ENCODE measurements at places on chromosomes 11 and 22.

DNA sequence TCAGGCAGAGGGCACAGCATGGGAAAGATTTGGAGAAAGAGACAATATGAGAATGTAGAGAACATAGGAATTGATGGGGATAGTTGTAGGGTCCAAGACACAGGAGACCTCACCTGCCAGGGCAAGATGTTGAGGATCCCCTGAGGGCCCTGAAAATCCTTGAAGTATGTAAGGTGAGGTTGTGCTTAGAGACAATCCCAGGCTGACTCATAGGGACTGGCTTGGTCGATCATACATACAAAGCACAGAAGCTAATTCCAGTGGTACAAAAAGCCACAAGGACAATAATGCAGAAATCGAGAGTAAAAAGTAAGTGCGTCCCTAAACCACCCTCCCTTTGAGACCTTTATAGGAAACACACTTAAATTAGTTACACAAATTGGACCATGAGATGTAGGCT is 468.2 kb downstream of the MIAT start:
- DNase-seq: no peak

DNA sequence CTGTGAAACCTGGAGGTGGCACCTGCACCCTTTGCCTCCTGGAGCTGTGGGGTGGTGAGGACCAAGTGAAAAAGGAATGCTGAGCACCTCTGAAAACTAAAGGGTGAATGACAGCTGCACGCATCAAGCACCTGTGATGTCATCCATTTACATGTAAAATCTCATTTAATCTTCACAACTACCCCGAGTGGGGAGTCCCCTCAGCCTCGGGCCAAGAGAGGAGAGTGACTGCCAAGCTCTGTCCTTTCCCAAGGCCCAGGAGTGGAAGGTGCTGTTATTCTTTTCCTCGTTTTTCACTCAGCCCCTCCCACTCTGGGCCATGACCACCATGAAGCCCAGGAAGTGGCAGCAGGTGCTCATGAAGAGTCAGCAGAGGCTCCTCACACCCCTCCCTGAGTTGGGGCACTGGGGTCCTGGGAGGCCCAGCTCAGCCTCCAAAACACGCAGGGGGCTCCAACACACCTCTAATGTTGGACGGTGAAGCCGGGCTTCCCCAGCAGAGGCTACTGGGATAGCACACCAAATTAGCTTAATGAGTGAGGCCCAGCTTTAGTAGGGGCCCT is 35.7 kb downstream of the NECTIN1 start:
- no peak for DNase-seq

DNA sequence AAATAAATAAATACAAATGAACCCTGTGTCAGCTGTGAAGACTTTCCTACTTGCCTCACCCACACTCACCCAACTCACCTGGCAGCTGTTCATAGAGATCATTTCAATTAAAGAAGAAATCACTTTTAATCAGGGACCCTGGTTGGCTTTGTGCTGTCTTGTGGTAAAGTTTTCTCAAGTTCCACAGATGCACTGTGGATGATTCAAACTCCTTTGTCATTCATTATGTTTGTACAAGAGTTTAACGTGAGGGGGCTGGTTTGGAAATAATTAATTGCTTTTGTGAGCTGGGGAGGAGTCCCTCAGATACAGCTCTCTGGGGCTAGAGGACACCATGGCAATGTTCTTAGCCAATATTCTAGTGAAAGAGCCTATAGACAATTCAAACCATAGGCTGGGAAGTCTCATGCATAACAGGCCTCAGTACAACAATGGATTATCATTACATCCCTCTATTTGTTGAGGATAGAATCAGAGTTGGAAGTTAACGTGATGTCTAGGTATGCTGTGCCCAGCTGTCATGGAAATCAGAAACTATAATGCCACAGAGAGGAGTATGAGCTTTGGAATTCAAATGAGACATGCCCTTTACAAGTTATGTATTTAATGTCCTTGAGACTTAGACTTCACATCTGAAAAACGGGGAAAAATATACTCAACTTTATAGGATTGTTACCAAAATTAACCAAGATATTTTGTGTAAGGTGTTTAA is 698.5 kb downstream of the KCNA4 start:
- DNase-seq: no peak

DNA sequence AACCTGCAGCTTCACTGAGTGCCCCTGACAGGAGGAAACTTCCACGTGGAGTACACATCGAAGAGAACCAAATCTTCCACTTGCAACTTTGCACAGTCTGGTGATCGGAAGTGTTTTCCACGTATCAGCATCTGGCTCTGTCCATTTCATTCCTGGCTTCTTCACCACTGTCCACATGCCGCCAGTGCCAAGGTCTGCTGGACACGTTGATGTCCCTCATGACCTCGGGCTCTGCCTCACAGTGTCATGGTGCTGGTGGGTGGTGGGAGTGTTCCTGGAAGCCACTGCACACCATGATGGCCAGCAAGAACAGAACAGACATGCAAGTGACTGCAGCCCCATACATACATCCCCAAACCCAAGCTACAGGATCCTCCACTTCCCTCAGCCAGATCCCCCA is 48.4 kb downstream of the WNT11 start:
- DNase-seq: no peak

- no peak for DNase-seq
Measured at GRCh38 chr11:12411806-12412727, 34.7 kb downstream of the PARVA start.

DNA sequence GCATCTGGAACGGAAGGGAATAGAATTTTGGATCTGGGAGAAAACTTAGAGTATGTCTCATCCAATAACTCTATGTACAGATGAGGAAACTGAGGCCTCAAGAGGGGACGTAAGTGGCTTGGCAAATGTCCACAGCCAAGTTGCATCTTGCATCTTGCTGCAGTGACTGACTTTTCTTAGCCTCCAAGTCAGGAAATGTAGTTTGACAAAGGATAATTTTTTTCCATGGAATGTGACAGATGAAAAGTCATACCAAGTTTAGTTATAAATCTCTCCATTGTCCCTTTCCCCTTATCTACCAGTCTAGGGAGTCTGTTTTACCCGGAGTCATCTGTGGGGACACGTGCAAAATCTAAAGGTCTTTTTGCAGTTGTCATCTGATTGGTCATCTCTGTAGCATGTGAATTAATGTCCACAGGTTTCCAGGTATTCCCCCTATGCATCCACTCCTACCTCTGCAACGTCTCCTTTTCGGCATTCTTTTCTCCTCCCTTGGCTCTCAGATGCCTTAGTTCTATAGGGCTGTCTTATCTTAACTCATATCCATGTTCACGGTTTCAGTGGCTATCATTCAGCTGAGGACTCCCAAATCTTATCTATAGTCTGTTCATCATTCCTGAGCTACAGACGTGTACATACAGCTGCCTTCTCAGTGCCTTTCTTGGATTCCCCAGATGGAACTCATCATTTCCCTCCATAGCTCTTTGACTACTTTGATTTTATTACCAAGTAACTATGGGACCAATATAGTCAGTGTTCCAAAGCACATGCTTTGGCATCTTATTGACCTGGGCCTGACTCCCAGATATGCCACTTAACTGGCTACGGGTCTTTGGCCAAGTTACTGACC is 139.5 kb upstream of the TIMP3 start:
- DNase-seq: no peak

- DNase-seq: no peak
Measured at GRCh38 chr11:20042811-20043341, 117.4 kb downstream of the DBX1 start.

DNA sequence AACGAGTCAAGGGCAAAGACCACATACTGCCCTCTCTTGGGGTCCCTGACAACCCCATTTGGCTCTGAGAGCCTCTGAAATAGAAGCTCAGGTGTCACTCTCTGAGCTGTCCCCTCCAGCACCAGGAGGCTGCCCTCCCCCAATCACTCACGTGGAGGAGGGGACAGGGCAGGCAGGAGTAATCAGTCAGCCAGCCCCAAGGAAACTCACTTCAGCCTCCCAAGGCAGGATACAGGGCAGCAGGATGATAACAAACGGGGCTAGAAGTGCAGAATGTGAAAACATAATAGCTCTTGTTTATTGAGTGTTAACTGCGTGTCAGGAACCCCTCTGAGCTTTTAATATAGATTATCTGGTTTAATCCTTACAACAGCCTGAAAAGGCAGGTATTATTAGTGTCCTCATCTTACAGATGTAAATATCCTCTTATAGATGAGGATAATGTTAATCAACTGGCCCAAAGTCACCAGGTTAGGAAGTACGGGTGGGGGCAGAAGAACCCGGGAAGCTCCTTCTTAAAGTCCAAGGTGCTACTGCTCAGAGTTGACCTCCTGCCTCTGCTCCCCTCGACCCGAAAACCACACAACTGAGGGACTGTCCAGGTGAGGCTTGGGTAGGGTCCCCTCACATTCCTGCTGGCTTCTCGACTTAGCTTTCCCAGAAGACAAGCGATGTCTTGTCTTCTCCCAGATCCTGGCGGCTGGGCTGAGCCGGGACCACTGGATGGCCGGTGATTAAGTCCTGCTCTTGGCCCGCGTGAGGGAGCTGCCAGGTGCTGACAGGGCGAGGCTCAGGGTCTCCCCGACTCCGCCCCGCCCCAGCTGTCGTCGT is 2.7 kb downstream of the CHRM4 start:
- no peak for DNase-seq

GRCh38 chr11:108498816-108499408 is 728 bp upstream of the POGLUT3 start:
- DNase-seq: no peak

- no peak for DNase-seq
Measured at GRCh38 chr11:115141231-115142114, 362.7 kb downstream of the CADM1 start.

DNA sequence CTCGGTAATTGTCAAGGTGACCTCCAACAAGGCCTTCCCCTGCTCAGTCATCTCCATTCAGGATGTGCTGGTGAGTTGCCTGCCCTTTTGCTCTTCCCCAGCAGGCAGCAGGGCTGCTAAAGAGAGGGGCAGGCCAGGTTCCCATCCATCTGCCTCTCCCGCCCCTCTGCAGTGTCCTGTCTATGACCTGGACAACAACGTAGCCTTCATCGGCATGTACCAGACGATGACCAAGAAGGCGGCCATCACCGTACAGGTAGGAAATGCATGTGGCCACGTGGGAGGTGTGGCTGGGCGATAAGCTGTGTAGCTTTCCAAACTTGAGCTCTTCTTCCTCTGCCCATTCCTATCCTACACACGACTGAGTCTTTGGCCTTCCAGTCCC is 4.0 kb downstream of the SIDT2 start:
- no peak for DNase-seq

- DNase-seq: no peak
Measured at GRCh38 chr11:8713760-8714454, 31.3 kb downstream of the RPL27A start.

DNA sequence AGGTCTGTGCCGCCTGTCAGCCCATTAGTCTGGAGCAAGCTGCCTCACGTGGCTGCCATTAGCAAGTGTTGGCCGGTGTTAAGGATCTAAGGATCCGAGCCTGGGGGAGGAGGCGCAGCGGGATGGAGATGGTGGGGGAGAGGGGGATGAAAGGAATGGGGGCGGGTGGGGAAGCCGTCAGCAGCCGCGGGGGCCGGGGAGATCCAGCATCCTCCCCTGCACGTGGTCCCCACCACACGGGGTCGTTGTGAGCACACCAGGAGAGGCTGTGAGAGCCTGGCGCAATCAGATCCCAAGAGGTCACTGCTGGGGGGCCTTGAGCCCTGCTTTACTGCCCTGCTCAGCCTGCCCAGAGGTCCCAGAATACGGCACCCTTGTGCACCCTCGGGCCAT is 7.3 kb downstream of the CABP7 start:
- DNase-seq: no peak

- DNase-seq: no peak
Measured at GRCh38 chr11:67466962-67467771, 1.9 kb downstream of the TMEM134 start.

DNA sequence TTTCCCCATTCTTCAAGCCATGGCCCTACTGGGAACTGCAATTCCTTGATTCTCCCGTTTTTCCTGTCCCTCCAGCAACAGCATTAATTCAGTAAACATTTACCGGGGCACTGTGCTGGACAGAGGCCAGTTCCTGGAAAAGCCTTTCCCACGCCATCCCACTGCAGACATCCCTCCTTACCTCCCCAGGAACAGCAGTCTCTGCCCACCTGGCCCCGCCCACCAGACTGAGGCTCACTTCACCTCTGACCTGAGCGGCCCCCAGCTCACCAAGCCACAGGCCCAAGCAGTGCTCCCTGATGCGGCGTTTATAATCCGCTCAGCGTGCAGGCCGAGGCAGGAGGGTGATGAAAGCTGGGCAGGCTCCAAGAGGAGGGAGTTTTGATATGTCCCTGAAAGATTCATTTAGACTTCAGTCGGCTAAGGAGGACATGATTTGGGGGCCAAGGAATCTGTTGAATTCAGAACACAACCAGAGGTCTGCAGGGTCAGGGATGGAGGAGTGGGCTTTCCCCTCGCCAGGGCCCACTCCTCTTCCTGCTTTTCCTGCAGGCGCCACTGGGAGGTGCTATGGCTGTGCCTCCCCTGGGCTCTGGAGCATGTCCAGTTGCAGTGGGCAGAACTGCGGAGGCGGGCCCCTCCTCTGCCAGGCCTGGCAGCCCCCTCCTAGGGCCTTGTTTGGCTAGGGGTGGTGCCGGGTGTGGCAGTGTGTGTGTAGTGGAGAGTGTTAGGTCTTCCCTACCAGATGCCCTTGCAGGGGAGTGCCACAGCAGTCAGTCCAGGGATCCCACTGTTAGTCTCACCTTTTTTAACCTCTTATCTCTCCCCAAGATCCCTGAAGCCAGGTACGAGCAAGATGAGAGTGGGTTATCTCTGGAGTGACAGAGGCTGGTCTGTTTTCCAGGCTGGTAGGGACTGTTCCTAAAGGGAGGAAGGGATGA is 1.4 kb upstream of the TAGLN start:
- DNase-seq: no peak

DNA sequence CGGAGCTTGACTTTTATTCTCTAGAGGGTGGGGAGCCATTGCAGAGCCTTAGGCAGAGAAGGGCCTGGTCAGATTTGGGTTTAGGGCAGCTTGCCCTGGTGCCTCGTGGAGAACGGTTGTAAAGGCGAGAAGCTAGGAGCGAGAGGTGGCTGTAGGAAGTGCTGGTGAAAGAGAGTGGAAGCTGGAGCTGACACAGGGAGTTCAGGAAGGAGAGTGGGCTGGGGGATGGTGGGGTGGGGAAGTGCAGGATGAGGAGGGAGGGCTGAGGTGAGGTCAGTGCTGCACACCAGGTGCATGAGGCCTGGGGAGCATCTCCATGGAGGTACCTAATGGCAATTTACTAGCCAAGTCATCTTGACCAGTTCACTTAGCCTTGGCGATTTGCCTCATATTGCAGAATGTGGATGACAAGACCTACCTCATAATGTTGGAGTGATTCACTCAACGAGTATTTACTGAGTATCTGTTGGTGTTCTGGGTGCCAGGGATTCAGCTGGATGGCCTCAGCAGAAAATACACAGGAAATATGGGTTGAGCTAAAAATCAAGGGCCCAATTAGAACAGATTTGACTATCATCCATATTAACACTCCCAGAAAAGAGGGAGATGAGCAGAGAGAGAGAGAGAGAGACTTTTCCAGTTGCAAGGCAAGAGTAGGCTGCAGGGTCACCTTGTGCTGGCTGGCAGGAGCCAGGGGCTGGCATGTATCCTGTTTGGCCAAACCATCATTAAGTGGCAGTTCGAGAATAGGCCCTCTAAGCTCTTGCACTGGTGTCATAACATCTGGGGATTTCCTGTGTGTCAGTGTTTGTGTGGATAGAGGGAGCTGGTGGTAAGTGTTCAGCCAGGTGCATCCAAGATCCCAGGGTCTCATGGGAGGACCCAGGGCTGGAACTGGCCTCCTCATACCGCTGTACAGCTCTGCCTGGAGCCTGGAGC is 44.4 kb upstream of the CLDN5 start:
- no peak for DNase-seq

GRCh38 chr11:40054631-40055030 is 1404.8 kb downstream of the LRRC4C start:
- DNase-seq: no peak

GRCh38 chr22:48574776-48575617 is 1252.7 kb downstream of the BRD1 start:
- DNase-seq: no peak

Measured in cortex of kidney (tissue), 1 donor.